A673 (cell line): ENCODE measurements at places on chromosomes 11 and 22. TPM values are rescaled to one million over a fixed set of nuclear protein-coding genes. Genes with fewer than 3 reads are reported as not detected.

The CDC45 gene
- total RNA-seq, result 79.1 and 79.2 TPM in 2 replicates

The APOA4 gene
- total RNA-seq, result not detected in 2 replicates

The SNX19 gene
- 51.9 and 52.5 TPM in 2 replicates for total RNA-seq

The EPS8L2 gene
- total RNA-seq, result 0.66 and 0.90 TPM in 2 replicates

The SC5D gene
- total RNA-seq, result 64.7 and 82.5 TPM in 2 replicates

GRCh38 chr11:83140691-83141455 lies 16.1 kb upstream of the PCF11 start:
- H3K27ac ChIP-seq, result no peak overlapping the region
- H3K27me3 ChIP-seq, result no peaks in the 10 kb centered on the region
- no peak overlapping the region for H3K4me3 ChIP-seq
- no peak for DNase-seq

DNA sequence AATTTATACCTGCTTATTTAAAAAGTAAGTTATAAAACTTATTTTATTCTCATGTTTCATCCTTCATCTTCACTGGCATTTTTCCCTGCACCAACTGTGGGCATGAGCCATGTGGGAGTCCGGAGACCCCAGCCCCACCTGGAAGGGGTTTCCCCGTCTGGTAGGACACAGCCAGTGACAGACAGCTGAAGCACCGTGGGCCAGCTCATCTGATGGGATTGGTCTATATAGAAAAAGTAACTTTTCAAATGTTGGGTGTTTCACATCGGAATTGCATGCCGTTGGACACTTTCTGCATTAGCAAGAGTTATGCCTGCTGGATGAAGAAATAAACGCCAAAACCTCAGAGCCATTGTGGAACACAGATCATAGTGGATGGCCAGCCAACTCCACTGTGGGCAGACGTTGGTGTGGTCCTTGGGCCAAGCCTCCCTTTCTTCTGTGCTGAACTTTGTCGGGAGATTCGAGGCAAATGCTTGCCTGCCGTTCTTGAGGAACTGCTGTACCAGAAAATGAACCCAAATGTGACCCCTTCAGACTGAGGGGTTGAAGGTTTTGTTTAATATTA lies 1329.3 kb downstream of the TBC1D22A start:
- no peak overlapping the region for H3K4me3 ChIP-seq
- no peak overlapping the region for H3K27ac ChIP-seq
- H3K36me3 ChIP-seq, result no peaks in the 10 kb centered on the region
- peaks cover 8% of the 10 kb centered on the region for H3K4me1 ChIP-seq

- H3K27me3 ChIP-seq, result no peaks in the 10 kb centered on the region
- H3K36me3 ChIP-seq, result no peaks in the 10 kb centered on the region
- H3K4me3 ChIP-seq, result no peak overlapping the region
- no peaks in the 10 kb centered on the region for H3K4me1 ChIP-seq
- H3K27ac ChIP-seq, result no peak overlapping the region
- DNase-seq, result no peak
Observed at GRCh38 chr11:6554828-6555706, 48.3 kb downstream of the RRP8 start.

DNA sequence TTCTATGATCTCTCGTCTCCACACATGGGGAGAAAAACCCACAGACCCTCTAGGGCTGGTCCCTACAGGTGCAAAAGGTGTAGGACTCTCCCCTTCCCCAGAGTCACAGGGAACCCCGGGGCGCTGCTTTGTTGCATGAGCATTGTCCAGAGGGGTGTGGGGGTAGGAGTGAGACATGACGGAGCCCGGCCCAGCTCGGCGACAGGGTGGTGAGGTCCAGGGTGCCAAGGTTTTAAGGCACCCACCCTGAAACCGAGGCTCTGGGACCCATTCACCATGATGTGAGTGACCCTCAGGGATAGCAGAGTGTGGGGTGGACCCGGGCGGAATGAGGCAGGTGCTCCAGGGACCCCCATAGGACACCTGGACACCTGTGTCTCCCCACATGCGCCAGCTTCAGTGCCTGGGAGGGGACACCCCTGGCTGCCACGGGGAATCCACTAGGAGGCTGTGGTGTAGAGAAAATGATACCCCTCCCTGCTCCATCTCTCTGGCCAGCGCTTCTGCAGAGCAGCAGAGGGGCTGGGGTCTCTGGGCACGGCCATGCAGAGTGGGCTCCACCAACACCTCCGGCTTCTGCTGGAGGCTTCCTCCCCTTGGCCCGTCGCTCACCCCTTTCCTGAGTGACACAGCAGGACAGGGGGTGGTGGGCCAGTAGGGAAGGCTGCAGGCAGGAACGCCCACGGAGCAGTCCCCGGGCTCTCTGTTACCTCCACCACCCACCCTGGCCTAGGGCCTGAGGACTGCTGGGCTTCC lies 15.2 kb downstream of the KRTAP5-5 start:
- H3K4me3 ChIP-seq, result no peak overlapping the region
- no peak for DNase-seq
- H3K4me1 ChIP-seq, result no peaks in the 10 kb centered on the region
- no peaks in the 10 kb centered on the region for H3K27me3 ChIP-seq
- H3K36me3 ChIP-seq, result no peaks in the 10 kb centered on the region
